ENCODE measurements at places on chromosomes 12 and 14.

DNA sequence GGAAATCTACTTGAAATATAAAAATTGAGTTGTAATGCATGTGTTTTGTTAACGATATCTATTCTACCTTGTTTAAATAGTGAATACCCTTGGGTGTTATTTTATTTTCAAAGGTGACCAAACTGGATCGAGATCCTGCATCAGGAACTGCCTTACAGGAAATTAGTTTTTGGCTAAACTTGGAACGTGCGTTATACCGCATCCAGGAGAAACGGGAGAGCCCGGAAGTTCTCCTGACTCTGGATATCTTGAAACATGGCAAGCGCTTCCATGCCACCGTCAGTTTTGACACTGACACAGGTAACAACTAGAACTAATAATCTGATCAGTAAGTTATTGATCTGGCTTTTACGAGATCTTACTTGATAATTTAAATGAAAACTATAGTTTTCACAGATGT lies 15.9 kb downstream of the DYNC1H1 start:
- H3K27ac ChIP-seq: no peak overlapping the region
- no peaks in the 10 kb centered on the region for H3K4me1 ChIP-seq
- no peak for DNase-seq
- no peaks in the 10 kb centered on the region for H3K27me3 ChIP-seq
- peaks cover 11% of the 10 kb centered on the region for H3K36me3 ChIP-seq

DNA sequence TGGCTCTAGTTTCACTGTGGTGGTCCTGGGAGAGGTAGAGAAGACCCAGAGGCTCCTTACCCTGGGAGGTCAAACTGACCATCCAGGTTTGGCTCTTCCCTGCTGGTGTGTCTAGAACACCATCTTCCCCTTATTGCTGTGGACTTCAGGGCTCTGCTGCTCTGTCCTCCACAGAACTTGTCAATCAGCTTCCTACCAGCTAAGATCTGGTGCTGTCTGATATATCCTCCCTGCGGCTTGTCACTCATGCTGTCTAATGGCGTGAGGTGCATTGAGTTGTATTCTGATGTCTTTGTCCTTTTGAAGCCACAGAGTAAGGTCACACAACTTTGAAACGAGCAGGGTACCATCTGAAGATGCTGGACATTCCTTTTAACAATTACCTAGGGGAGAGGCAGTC lies 7.2 kb upstream of the C1RL start:
- H3K36me3 ChIP-seq: no peaks in the 10 kb centered on the region
- DNase-seq: no peak
- H3K27ac ChIP-seq: no peak overlapping the region
- no peak overlapping the region for H3K4me3 ChIP-seq
- peaks cover 6% of the 10 kb centered on the region for H3K4me1 ChIP-seq
- H3K27me3 ChIP-seq: no peaks in the 10 kb centered on the region

DNA sequence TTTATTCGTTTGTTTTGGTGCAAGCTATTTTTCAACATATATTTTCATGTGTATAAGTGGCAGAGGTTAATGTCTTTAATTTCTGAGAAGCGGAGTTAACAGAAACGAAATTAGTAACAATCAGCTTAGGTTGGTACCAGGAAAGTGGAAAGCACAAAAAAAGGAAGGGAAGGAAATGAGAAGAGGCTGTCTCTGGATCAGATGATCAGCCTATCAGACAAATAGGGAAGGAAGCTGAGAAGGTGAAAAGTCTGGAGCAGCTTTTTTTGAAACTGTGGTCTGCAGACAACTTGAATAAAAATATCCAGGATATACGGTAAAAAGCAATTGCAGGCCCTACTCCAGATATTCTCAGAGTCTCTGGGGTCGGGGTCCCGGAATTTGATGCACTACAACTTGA lies 265.0 kb downstream of the SSPN start:
- no peak overlapping the region for H3K27ac ChIP-seq
- no peaks in the 10 kb centered on the region for H3K4me1 ChIP-seq
- no peak overlapping the region for H3K4me3 ChIP-seq
- H3K36me3 ChIP-seq: peaks cover 53% of the 10 kb centered on the region
- H3K27me3 ChIP-seq: no peaks in the 10 kb centered on the region
- no peak for DNase-seq

DNA sequence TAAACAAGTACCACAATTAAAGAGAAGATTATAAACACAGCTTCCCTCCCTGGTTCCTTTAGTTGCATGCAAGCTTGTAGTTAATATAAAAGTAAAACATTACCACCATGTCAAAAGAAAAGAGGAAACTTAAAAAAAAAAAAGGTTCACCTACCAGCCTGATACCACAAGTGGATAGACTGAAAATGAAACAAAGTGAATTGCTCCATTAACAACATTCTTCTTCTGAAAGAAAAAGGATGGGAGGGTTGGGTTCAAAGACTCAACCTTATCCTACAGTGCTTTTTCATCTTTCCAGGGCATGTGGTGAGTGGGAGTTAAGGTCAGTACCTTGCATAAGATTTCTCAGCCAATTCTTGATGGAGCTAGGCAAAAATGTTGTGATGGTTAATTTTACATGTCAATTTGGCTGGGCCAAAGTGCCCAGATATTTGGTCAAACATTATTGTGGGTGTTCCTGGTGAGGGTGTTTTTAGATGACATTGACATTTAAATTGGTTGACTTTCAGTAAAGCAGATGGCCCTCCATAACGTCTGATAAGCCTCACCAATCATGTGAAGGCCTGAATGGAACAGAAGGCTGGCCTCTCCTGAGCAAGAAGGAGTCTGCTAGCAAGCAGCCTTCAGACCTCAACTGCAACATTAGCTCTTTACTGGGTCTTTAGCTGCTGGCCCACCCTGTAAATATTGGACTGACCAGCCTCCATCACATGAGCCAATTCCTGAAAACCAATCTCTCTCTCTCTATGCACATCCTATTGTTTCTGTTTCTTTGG lies 28.8 kb downstream of the VCPKMT start:
- H3K27me3 ChIP-seq: no peaks in the 10 kb centered on the region
- no peak for DNase-seq
- H3K36me3 ChIP-seq: no peaks in the 10 kb centered on the region
- H3K4me1 ChIP-seq: peaks cover 94% of the 10 kb centered on the region
- H3K4me3 ChIP-seq: peak overlapping the region; percentile 52

DNA sequence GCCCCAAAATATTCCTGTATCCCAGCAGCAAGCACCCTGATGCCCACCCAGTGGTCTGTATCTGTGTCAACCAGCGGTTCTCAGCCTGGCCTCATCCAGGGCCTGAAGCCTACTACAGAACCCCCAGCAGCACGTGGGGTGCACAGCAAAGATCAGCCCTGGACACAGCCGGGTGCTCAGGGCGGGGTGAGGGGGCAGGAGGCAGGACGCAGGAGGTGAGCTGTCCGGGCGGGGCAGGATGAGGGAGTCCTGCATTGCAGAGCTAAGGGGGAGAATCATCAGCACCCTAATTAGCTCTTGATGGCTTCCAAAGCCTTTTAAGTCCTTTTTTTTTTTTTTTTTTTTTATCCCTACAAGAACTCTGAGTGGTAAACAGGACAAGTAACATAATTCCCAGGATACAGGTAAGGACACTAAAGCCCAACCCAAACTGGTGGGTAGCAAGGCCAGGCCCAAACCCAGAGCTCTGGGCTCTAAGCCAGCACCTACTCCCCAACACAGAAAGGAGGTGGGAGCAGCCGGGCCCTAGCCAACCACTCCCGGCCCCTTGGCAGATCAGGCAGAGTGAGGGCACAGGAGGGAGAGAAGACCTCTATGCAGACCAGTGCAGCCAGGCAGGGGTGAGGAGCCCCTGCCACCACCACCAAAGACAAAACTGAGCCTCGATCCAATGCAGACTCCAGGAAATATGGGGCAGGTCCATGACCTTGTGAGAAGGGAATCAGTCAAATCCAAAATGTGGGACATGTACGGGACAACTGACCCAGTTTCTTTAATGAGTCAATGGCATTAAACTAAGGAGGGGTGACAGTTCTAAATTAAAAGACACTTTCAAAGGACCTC lies 32.3 kb upstream of the EIF5 start:
- no peak for DNase-seq
- no peak overlapping the region for H3K4me3 ChIP-seq
- no peaks in the 10 kb centered on the region for H3K36me3 ChIP-seq
- H3K4me1 ChIP-seq: no peaks in the 10 kb centered on the region

All from naive thymus-derived CD8-positive, alpha-beta T cell (primary cell).